Naive thymus-derived CD4-positive, alpha-beta T cell (primary cell): ENCODE measurements at places on chromosomes 5 and 9.

DNA sequence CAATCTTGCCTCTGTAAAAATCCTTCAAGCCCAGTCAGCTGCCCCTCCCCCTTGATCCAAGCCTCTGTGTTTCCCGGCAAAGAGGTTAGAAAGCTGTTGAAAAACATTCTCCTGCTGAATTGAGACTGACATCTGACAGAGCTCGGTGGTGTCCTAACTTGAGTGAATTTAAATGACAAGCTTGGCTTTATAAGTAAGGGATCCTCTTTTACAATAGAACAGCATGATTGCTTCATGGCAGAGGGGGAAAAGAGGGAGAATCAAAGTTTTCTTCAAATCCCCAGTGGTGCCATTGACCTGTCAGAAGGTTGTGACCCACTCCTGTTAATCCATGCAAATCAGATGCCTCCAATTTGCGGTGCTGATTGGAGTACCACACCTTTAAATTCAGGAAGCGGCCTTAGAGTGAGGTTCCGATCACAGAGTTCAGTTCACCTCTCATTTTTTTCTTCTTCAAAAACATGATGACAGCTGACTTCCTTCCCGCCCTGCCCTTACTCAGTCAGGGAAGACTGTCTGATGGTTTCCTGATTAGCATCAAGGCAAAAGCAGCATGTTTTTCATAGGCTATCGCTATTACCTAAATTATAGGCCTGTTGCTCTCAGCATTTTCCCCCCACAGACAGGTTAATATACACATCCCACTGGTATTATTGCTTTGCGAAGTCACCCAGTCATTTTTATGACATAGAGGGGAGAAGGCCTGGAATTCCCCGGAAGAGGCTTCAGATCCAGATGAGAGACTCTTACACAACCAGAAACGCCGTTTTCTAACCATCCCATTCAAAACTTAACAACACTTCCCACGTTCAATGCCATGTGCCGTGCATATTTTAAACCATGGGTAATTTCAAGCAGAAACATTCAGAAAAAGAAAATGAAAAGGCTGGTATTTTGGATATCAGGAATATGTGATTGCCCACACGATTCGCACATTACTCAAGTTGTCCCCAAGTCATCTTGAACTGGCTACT is 141.4 kb downstream of the EBF1 start:
- peak; percentile 52 for DNase-seq

DNA sequence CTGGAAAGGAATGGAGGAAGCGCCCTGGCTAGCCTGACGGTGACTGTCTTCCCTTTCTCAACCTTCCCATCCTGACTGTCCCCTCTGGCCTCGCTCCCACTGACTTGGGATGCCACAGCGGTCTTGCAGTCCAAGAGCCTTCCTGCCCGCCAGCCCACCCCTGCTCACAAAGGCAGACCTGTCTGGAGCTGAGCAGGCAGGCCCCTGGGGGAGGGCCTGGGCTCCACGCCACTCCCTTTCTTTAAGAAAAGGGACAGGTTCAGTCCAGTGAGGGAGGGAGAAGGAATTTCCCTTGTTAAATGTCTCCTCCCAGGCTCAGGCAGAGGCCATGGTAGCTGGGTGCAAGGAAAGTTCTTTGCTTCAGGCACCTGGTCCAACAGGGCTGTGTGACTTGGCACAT is 18.1 kb downstream of the FGF1 start:
- no peak for DNase-seq

DNA sequence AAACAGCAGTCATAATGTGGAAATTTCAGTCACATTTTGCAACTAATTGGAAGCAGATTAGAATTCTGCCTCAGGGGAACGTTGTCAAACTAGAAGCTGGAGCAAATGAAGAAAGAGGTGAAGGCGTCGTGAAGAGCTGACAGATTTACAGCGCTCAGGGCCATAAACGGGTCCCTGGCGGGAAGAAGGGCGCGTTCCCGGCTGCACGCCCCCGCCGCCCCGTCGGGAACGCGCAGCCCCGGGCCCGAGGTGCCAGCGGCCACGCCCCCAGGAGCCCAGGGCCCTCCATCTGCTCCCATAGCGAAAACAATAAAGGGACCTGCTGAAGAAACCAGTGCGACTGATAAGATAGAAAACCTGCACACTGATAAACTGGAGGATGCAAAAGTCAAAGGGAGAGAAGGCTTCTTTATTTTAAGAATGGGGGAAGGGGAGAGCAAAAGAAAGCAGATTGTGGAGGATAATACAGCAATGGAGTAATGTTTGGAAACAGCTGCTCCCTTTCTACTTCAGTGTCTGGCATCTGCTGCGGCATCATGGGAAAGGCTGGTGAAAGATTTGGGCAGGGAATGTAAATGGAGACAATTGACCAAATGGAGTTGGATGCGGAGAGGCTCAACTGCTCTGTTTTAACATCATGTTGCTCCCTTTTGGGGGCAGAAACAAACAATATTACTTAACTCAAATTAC is 11.1 kb downstream of the ZNF608 start:
- no peak for DNase-seq

DNA sequence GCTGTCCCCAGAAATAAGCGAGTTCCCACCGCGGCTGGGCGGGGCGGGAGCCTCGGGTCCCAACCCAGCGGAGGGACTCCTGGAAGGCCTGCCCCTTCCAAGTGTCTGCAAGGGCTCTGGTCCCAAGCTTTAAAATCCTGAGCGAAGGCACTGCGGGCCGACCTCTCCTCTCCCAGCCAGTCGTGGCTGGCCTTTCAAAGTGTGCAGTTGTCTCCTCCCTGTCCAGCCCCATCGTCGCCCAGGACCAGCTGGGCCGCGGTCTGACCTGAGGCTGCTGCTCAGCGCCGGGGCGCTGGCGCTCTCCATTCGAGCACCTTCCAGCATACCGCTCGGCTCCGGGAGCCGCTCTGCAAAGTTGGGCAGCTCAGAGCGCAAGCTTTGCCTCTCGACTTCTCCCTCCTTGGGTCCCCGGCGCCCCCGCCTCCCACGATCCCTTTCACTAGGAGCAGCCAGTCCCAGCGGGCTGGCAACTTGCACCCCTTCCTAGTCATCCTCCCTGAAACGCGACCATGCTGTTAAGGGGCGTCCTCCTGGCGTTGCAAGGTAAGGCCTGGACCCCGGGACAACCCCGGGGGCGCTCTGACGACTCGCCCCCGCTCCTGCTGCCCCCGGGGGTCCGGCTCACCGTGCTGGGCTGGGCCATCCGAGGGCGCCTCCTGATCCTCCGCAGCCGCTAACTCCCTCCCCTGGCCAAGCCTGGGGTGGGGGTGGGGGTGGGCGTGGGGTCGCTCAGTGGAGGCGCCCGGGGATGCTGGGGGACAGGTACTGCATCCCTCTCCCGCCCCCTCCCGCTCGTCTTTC is at the start of gene MAMDC2:
MAMDC2 (plus strand) TSS at position 160 of the 801 bp plus-strand sequence; CDS start at position 510, 350 bp downstream.
- no peak for DNase-seq
